ENCODE measurements at places on chromosomes 6 and 20.

DNA sequence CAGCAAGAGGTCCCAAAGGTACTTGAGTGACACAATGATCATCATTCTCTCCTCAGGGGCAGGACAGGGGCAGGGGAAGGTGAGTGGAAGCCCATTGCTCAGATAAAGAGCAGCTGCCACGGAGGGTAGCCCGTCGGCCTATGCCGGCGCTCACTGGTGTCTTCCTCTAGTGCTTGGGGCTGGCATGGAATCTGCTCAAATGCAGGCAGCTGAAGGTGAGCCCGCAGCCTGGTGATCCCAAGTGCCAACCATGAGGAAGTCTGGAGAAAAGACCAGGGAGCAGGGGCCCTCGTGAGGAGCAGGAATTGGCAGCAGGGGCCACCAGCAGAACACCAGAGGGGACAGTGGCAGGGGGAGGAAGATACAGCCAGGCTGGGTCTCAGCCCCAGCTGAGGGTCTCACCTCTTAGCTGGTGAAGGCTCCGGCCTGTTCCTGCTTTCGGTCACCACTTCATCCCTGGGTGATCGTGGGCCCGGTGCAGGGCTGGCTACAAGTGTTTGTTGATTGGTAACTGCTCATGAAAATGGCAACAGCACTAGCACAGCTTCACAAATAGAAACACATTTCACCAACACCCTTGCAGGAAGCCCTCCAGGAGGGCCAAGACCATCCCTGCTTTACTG is 24.7 kb downstream of the RBCK1 start:
- no peak for DNase-seq

GRCh38 chr20:32445539-32446273 is 87.6 kb downstream of the ASXL1 start:
- no peak for DNase-seq

DNA sequence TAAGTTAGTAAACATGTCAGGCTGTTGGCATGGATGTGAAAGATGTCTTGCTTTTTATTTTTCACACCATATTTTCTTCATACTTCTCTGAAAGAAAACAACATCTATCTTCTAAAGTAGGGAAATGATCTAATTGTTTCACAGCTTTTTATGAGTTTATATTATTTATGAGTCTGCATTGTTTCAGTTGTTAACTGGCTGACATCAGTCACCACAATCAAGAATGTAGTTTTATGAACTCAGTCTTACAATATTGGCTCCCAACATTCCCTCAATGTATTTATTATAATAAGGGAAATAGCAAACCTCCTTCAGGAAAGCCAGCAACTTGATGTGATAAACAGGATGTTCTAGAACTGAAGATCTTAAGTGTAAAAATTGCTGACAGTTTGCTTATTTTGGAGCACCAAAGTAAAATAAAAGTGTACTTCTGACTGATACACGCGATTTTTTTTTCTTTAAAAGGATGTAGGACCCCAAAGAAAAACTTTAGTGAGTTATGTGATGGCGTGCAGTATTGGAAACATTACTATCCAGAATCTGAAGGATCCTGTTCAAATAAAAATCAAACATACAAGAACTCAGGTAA is 106.0 kb downstream of the ADGRG6 start:
- DNase-seq = no peak

GRCh38 chr6:13305791-13306190 is 22.5 kb downstream of the TBC1D7 start:
- no peak for DNase-seq

- DNase-seq = no peak
Observed at GRCh38 chr6:136716917-136717715, 75.2 kb downstream of the MAP3K5 start.

DNA sequence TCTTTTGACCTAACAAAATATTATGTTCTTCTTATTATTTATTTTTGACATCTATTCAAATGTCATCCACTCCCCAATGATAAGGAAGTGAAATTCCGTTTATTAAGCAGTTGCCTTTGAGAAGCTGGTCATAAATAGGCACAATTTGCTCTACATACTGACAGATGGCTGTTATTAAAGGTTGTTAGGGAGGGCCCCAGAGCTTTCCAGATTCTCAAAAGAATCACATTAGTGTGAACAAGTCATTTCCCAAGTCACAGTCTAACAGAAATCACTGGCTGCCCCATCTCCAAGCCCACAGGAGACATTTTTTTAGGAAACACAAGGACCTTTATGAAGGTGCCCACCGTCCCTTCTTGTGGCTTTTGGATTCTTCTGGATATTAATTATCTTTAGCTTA is 172.4 kb downstream of the MEI4 start:
- no peak for DNase-seq

DNA sequence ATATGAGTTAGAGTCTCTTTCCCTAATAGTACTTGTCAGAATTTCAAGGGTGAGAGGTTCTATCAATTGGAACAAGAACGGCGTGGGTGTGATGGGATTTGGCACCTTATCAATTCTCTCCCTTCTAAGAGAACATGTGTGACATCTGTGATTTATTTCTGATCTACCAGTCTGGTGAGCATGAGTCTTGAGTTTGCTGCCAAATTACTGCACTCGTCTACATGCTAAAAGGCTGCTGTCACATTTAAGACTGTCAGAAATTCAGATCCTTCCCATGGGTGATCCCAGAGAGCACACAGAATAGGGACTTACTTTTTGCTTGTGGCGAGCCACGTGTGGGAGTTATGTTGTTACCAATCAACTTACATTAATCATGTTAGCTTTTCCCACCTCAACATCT is 370.2 kb upstream of the SASH1 start:
- no peak for DNase-seq

GRCh38 chr6:146358431-146359046 is 185.1 kb upstream of the RAB32 start:
- DNase-seq = no peak

DNA sequence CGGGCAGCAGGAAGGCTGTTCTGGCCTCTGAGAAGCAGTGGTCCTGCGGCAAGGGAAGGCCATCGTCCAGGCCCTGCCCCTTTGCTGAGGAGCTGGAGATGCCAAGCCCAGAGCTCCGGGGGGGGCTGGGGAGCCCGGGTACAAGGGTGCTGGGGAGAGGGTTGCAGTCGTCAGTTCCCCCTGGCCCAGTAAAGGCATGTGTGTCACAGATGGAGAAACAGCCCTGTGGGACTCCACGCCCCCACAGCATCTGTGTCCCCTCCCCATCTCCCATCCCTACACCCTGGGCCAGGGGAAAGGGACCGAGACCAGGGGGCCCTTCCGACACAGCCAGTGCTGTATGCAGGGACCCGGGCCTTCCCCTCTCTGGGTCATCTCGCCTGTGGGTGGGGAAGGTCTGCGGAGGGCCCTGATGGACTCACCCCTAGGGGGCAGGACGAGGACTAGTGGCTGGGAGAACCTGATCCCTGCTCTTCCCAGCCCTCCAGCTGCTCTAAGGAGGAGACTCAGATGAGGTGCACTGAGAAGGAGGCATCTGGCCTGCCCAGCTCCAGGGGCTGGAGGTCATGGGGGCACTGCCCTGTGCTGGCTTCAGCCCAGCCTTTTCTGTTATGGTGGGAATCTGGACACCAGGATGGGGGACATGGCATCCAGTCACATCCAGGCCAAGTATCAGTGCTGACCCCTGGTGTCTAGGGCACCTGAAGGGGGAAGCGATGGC is 609 bp downstream of the MYL9 start:
- peak; percentile 74 for DNase-seq

DNA sequence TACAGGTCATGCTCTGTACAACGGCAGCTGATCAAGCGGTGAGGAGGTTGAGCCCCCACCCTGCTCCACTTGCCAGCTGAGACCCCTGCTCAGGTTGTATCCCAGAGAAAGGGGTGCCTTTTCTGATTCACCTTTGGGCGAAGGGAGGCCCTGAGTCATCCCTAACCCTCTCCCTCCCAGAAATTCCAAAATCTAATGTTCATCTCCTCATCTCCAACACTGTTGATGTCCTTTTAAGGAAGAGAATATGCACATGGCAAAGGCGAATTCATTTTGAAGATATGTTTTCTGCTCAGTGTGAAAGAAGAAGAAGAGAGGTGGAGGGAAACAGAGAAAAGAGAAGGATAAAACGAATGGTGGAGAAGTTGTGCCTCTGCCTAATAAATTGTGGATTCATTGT is 120.5 kb downstream of the SCML4 start:
- no peak for DNase-seq

DNA sequence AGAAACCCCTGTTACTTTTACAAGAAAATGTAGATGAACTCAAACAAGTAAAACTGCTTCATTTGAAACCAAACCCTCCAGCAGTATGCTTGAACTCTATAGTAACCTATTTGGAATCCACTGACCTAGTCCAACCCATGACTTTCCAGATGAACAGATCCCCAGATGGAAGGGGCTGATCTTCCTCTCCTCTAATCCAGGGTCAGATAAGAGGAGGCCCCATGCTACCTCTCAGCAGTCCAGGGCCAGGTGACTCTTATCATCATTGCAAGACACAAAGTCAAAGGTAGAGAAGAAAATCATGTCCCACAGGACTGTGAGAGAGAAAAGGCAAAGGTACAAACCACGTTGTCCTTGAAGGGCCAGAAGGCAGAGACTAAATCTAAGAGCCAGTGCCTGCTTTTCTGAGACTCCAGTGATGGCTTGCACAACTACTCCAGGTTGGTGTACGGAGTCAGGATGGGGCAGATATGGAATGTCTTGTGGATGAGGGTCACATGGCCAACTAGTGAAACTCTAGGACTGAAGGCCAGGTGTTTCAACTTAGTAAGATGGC is 81.4 kb upstream of the MYLIP start:
- DNase-seq = no peak

DNA sequence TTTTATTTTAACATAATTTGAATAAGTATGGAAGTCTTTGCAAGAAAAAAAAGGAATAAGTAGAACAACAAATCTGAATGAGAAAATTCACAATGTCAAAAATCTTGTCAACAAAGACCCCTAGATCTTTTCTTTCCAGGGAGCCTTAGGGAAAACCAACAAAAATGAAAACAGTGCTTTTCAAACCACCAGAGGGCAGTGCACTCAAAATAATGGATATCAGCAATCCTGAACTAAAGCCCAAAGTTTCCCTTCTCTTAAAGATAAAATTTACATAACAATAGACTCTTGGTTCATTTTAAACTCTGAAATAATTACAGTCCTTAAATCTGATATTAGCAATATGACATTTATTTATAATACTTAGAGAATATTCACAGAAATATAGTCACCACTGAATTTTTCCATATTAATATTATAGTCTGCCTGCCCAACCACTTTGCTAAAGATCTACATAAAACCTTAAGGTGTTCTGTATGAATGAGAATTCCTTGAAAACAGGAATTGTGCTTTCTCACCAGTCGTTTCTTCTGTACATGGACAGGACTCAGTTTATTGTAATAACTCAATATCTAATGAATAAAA is 105.3 kb upstream of the BMP5 start:
- no peak for DNase-seq

DNA sequence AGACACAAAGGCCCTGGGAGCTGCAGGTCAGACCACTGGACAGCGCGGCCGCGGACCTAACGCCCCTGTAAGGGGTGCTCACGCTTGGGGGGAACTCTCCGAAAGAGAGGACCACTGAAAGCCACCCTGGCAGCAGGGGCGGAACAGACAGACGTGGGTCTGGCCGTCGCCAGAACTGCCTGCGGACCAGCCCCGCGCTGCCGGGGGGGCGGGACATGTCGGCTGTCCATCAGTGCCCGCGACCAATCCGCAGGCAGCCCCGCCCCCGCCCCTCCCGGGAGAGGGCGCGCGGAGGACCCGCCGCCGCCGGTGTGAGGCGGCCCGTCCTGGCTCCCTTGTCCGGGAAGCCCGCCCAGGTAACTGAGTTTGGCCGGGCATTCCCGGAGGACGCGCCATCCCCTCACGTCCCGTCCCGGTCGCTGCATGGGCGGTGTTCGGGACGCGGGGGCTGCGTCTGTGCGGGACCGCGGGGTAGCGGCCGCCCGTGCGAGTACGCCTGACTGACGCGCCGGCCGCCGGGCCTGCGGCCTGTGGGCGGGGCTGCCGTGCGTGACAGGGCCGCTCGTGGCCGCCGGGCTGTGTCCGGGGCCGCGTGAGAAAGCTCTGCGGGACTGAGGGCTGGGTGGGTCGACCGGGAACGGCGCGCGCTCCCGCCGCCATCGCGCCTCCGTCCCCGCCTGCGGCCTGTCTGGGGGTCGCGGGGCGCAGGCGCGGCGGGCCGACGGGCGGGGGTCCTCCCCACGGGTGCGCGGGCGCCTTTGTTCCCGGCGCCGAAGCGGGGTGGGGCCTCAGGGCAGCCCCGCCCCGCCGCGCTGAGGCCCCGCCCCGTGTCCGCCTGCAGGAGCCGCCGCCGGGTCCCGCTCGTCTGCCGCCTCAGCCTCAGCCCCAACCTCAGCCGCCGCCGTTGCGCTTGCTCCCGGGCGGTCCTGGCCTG is at the start of gene PLCG1:
PLCG1 (plus strand) TSS at position 864 of the 934 bp plus-strand sequence. CDS start 99 bp downstream, outside the sequence.
- peak; percentile 97 for DNase-seq

GRCh38 chr20:3392756-3393155 is 14.7 kb downstream of the DNAAF9 start:
- no peak for DNase-seq

- no peak for DNase-seq
Observed at GRCh38 chr20:43954704-43955061, 40.0 kb downstream of the TOX2 start.

- no peak for DNase-seq
Observed at GRCh38 chr6:90144928-90145555, 151.6 kb downstream of the BACH2 start.

DNA sequence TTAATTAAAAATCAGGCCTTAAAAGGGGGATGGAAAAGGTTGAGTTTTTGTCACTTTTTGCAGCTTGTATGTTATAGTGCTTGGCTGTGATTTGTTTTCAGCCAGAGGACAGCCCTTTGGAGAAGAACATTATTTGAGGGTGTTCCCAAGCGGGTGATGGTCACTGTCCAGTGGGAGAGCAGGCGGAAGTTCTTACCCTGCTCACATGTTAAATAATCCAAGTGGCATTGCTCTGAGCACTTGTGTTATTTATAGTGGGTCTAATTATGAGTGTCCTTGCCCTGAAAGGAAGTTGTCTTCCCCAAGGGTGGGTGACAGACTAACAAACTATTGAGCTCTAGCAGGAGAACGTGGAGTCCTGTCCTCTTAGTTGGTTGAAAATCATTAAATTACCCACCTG is 49.5 kb downstream of the DOK5 start:
- DNase-seq = no peak

DNA sequence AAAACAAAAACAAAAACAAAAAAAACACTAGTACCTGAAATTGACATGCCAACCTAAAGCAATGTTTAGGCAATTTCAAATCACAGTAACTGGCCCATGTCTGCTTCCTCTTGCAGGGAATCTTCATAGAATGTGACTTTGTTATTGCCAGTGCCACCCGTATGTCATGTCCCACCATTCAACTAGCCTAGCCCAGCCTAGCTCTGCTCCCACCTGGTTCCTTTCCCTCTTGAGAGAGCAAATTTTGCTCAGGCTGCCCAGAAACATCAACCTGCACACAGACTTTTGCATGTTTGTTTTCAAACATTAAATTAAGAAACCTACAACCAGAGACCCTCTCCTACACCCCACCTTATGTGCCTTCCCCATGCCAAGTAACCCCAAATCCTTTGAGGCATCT is 124.8 kb upstream of the SLC2A12 start:
- DNase-seq = no peak

Measured in HuH-7.5 (cell line).